Activated T-helper 17 cell treated with anti-CD3 and anti-CD28 coated beads, Interleukin-2, amount 50 U/mL, for 72 hours (primary cell): ENCODE measurements at places on chromosomes 6 and 20.
A peak's percentile ranks its signal among the peaks of the same experiment; 100 is the strongest.

GRCh38 chr6:88179692-88180091, 13.5 kb upstream of the CNR1 start:
- no peak overlapping the region for H3K27ac ChIP-seq
- H3K4me1 ChIP-seq = no peaks in the 10 kb centered on the region
- no peaks in the 10 kb centered on the region for H3K36me3 ChIP-seq
- H3K4me3 ChIP-seq = no peak overlapping the region

- peak overlapping the region; percentile 94 for H3K27ac ChIP-seq
- H3K4me1 ChIP-seq = peaks cover 15% of the 10 kb centered on the region
- H3K4me3 ChIP-seq = peak overlapping the region; percentile 96
These were observed 3.4 kb downstream of the THEMIS start for GRCh38 chr6:127897484-127897883.

DNA sequence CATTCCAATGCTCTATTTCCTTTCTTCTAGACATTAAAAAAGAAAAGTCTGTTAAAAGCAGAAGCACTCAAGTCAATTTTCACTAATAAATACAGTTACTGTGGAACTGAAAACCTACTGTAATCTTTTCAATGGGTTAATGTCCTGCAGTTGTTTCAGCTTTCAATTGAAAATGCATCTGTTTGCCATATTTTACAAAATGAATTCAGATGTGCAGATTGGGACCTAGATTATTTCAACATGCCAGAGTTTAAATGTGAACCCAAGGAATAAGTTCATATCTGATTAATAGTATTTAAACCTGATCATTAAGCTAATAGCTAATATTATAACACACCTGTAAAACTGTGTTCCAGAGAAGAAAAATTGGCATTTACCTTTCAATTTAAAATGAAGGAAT, 9.7 kb downstream of the SUPT3H start:
- peaks cover 17% of the 10 kb centered on the region for H3K36me3 ChIP-seq
- peaks cover 17% of the 10 kb centered on the region for H3K4me1 ChIP-seq
- H3K4me3 ChIP-seq = no peak overlapping the region
- no peaks in the 10 kb centered on the region for H3K27me3 ChIP-seq
- no peak for ATAC-seq

DNA sequence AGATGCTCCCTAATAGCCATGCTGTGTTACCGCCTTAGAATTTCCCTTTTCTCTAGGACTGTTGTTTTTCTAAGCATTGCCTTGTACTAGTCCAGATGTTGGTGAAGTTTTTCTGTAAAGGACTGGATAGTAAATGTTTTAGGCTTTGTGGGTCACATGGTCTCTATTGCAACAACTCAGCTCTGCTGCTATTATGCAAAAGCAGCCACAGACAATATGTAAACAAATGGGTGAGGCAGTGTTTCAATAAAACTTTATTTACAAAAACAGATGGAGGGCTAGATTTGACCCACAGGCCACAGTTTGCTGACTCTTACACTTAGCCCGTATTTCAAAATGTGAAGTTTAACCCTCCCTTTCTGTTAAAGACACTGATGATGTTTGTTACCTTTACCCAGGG, 207.6 kb upstream of the MYLIP start:
- H3K27ac ChIP-seq = no peak overlapping the region
- ATAC-seq = no peak
- H3K27me3 ChIP-seq = peaks cover 7% of the 10 kb centered on the region
- H3K4me1 ChIP-seq = no peaks in the 10 kb centered on the region

- H3K4me3 ChIP-seq = no peak overlapping the region
- no peak for ATAC-seq
- no peaks in the 10 kb centered on the region for H3K4me1 ChIP-seq
- H3K36me3 ChIP-seq = no peaks in the 10 kb centered on the region
- H3K27me3 ChIP-seq = peaks cover 13% of the 10 kb centered on the region
- H3K27ac ChIP-seq = no peak overlapping the region
These were observed 183.2 kb downstream of the SIM1 start for GRCh38 chr6:100281471-100281901.

DNA sequence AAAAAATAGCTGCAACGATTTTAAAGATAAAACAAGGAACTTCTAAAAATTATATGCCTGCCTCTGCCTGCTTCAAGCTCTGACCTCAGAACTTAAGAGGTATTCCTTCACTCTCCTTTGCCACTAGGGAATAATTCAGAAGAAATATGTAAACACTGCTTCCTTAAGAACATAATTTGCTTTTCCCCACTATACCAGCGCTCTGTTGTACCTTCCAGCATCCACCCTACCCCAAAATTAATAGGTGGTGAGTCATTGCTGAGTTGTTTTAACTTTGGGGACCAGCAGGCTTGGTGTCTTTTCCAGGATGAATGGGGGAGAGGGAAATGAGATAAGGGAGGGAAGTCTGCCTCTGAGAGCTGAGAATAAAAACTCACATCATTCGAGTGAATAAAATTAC, 107.7 kb upstream of the ATXN1 start:
- H3K4me1 ChIP-seq = no peaks in the 10 kb centered on the region
- no peak overlapping the region for H3K27ac ChIP-seq
- H3K27me3 ChIP-seq = peaks cover 15% of the 10 kb centered on the region
- no peak for ATAC-seq
- H3K36me3 ChIP-seq = no peaks in the 10 kb centered on the region

DNA sequence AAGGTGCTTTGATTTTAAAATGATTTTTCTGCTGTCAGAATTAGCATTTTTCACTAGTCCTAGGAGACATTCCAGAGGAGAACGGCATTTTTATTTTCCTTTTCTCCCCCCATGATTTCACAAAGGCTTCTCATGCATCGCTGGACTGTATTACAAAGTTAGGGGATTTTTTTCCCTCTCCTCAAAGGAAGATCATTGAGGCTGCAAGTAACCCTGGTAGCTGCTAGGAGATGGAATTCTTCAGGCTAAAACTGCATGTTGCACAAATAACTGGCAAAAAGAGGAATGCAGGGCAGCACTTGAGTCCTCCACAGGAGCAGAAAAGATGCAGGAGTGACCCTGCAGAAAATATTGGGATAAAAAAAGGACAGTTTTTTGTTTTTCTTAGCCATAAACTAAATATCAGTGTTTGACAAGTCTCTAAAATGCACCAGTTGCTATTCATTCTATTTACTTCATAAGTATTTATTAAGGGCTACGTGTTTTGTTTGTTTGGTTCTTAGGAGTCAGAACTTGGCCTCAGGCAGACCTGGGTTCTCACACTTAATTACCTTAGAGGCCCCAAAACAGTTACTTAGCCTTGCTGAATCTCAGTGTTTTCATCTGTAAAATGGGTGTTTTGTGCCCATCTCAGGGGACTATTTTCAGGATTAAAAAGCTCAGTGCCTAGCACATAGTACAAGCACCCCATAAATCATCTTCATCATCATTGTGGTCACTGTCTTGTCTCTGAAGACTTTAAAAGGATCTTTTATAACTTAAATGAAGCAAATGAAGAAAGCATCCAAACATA, 144.5 kb upstream of the ID4 start:
- H3K36me3 ChIP-seq = no peaks in the 10 kb centered on the region
- H3K27ac ChIP-seq = no peak overlapping the region
- no peaks in the 10 kb centered on the region for H3K4me1 ChIP-seq
- H3K27me3 ChIP-seq = peaks cover 12% of the 10 kb centered on the region
- H3K4me3 ChIP-seq = no peak overlapping the region

GRCh38 chr6:125869427-125869826, 78.7 kb downstream of the NCOA7 start:
- H3K27ac ChIP-seq = no peak overlapping the region
- H3K4me3 ChIP-seq = no peak overlapping the region
- ATAC-seq = no peak
- H3K36me3 ChIP-seq = peaks cover 6% of the 10 kb centered on the region
- H3K4me1 ChIP-seq = no peaks in the 10 kb centered on the region

DNA sequence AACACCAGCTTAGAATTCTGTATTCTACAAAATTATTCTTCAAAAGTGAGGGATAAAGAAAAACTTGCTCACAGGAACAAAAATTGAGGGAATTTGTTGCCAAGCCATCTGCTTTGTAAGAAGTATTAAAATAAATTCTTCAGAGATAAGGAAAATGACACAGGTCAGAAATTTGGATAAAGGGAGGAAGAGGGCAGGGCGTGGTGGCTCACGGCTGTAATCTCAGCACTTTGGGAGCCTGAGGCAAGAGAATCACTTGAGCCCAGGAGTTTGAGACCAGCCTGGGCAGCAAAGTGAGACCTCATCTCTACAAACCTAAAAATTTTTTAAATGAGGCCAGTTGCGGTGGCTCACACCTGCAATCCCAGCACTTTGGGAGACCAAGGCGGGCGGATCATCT, 11.8 kb downstream of the SMIM28 start:
- H3K27ac ChIP-seq = no peak overlapping the region
- H3K4me3 ChIP-seq = no peak overlapping the region
- H3K27me3 ChIP-seq = peaks cover 18% of the 10 kb centered on the region
- H3K4me1 ChIP-seq = no peaks in the 10 kb centered on the region
- no peaks in the 10 kb centered on the region for H3K36me3 ChIP-seq

DNA sequence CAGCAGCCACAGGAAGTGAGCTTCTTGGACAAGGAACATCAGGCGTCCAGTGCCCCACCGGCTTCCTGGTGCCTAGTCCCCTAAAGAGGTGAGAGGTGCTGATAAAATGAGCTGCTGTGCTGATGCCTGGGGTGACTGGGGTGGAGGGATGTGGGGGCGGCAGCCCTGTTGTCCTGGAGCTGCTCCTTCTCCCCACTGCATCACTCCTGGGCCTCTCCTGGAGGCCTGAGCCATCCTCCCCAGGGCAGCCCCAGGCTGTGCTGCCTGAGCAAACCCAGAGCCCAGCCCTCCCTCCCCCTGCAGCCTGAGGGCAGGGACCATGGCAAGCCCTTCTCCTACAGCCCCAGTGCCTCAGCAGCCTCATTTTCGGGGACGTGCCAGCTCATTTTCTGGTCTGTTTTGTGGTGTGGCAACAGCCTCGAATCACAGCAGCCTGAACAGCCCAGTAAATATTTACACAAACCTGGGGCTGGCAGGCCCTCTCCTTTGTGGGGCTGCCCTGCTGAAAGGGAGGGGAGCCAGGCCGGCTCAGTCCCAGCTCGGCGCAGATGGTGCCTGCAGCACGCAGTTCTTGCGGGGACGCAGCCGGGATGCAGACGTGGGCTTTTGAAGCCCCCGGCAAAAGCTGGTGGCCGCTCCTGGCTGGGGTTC, 259.9 kb downstream of the DLL1 start:
- H3K27ac ChIP-seq = no peak overlapping the region
- ATAC-seq = no peak
- no peaks in the 10 kb centered on the region for H3K36me3 ChIP-seq
- H3K27me3 ChIP-seq = no peaks in the 10 kb centered on the region
- H3K4me1 ChIP-seq = no peaks in the 10 kb centered on the region
- no peak overlapping the region for H3K4me3 ChIP-seq

GRCh38 chr20:59253779-59254319, 46.6 kb upstream of the EDN3 start:
- H3K4me3 ChIP-seq = peak overlapping the region; percentile 68
- peaks cover 24% of the 10 kb centered on the region for H3K36me3 ChIP-seq
- peak overlapping the region; percentile 92 for H3K27ac ChIP-seq
- H3K27me3 ChIP-seq = no peaks in the 10 kb centered on the region
- ATAC-seq = peak; percentile 78
- peaks cover 36% of the 10 kb centered on the region for H3K4me1 ChIP-seq

DNA sequence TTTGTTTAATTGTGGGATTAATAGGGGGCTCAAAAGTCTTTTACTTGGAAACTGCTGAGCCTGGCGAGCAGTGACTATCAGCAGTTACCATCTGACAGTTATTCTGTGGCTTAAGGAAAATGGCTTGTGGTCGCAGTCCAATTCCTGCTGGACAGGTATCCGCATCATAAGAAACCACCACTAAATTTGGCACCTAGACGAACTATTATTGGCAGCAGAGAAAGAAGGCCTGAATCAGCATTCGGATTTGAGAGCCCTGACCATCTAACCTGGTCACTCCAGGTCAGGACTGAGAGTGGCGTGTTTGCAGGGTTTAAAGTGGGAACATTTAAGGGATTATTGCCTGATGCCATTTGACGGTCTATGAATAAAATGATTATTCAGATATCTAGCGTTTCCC, 146.4 kb downstream of the RPS12 start:
- no peak overlapping the region for H3K4me3 ChIP-seq
- no peaks in the 10 kb centered on the region for H3K36me3 ChIP-seq
- peaks cover 34% of the 10 kb centered on the region for H3K27me3 ChIP-seq
- H3K27ac ChIP-seq = no peak overlapping the region

GRCh38 chr6:25042536-25042935, 106.8 kb upstream of the RIPOR2 start:
- peaks cover 34% of the 10 kb centered on the region for H3K4me1 ChIP-seq
- ATAC-seq = peak; percentile 37
- H3K4me3 ChIP-seq = peak overlapping the region; percentile 97
- no peaks in the 10 kb centered on the region for H3K27me3 ChIP-seq

DNA sequence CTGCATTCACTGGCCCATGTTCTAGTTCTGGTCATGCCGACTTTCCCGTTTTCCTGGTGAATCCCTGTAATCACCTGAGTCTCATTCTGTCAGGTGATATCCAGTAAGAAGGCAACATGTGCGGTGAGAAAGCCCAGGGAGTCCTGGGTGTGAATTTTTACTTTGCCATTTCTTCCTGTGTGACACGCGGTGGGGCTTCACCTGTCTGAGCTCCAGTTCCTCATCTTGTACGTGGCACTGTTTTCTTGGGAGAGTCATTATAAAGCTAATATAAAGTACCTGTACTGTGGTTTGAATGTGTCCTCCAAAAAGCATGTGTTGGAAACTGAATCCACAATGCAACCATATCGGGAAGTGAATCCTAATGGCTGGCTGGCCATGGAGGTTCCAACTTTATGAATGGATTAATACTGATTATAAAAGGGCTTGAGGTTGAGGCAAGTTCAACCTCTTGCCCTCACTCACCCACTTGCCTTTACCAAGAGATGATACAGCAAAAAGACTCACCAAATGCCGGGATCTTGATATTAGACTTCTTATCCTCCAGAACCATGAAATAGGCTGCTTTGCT, 5.1 kb downstream of the HLA-E start:
- H3K27ac ChIP-seq = peak overlapping the region; percentile 98
- H3K4me1 ChIP-seq = peaks cover 46% of the 10 kb centered on the region
- no peak for ATAC-seq

GRCh38 chr6:37979392-37980221, 160.1 kb downstream of the ZFAND3 start:
- H3K36me3 ChIP-seq = peaks cover 5% of the 10 kb centered on the region
- H3K27ac ChIP-seq = peak overlapping the region; percentile 41
- no peaks in the 10 kb centered on the region for H3K27me3 ChIP-seq
- no peak overlapping the region for H3K4me3 ChIP-seq
- no peak for ATAC-seq

DNA sequence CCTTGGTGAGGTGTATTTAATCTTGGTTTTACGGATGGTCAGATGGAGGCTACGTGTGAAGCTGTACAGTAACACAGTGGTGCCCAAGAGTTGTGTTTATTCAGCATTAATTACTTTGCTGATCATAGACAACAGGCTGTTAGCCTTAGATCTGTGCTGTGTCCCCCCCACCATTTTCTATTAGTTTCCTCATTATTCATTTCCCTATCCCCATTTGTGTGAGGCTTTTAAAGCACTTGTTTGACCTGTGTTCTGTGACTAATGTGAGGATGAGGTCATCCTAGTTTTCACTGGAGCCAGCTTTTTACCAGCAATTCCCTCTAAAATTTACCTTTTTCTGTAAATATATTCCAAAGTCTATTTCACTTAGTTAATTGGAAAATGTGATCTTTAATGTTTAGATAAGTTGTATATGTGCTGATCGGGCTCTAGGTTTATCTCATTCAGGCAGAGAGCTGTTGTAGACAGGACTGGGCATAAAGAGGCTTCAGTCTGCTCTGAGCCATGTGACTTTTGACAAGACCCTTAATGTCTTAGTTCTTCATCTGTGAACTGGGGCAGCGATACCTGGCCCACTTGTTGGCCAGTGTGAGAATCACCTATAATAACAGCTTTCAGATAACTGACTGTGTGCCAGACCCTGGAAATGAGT, 8.4 kb downstream of the MAPRE1 start:
- H3K4me1 ChIP-seq = peaks cover 30% of the 10 kb centered on the region
- no peak for ATAC-seq
- H3K4me3 ChIP-seq = no peak overlapping the region
- H3K27me3 ChIP-seq = no peaks in the 10 kb centered on the region
